ENCODE measurements at places on chromosomes 11 and 22.
A peak's percentile ranks its signal among the peaks of the same experiment; 100 is the strongest.

- no peak for DNase-seq
Measured at GRCh38 chr11:123517559-123518364, 87.7 kb downstream of the GRAMD1B start.

- peak; percentile 25 for DNase-seq
Measured at GRCh38 chr11:96235751-96236150, 107.2 kb downstream of the MAML2 start.

DNA sequence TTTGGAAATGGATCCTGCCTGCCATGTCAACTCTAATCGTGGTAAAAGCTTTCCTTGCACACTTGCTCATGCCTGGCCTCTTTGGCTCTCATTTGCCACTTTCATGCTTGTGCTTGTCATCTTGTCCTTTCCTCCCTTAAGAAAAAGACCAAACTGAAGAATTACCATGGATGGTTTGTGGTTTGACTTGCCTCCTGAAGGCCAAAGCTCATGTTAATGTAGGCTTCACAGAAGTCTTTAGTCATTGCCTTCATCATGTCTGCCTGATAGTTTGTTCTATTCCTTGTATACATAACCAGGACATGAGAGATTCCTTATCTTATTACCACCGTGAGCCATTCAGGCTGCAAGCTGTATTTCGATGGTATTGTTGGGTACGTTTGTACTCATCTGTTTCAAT, 17.3 kb downstream of the TEAD1 start:
- DNase-seq: no peak

- DNase-seq: no peak
Measured at GRCh38 chr11:115503886-115504275, 334 bp downstream of the CADM1 start.

DNA sequence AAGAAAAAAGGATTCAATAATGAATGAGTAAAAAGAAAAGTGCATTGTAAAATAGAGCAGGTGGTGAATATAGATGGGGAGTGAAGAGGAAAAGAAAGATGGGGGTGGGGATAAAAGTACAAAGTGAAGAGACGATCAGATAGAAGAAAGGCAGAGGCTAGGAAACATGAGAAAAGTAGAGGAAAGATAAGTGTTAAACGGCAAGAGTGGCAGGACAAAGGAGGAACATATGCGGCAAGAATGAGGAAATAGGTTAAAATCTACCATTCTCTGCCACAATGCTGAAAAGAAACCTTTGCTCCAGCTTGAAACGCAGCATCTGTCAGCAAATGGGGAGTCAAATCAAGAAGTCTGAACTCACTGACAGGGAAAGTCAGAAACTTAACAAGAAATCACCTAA, 6.8 kb downstream of the FUT4 start:
- no peak for DNase-seq

DNA sequence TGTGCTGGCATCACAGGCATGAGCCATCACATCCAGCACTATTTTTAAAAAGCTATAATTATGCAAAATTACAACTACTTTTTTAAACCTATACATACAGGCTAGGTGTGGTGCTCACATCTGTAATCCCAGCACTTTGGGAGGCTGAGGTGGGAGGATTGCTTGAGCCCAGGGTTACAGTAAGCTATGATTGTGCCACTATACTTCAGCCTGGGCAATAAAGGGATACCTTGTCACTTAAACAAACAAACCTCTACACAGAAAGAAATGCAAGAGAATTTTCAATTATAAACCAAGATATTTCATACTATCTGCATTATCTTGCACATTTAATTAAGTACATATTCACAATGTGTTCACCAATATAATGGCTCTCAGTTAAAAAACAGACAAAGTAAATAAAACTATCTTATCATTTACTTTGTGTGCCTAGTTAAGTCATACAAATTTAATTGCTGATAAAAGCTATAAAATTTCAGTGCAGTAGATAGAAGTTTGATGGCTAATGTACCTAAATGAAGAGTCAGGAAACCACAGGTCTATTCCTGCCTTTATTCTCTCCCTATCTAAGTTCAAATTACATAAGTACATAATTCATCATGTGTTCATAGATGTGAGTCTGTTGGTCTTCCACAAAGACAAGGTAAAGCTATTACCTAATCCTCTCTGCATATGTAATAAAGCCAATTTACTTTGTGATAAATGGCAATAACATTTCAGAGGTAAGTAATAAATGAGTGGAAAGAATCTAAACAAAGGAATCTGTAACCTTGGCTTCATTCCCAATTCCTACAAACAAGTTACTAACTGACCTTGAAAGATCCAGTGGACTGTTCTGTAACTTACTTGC, 9.0 kb upstream of the RDX start:
- DNase-seq: no peak

Measured in activated T-helper 9 cell treated with anti-CD3 and anti-CD28 coated beads, Interleukin-2, amount 50 U/mL, for 16 hours (primary cell).